ENCODE measurements at places on chromosomes 16 and 17.

DNA sequence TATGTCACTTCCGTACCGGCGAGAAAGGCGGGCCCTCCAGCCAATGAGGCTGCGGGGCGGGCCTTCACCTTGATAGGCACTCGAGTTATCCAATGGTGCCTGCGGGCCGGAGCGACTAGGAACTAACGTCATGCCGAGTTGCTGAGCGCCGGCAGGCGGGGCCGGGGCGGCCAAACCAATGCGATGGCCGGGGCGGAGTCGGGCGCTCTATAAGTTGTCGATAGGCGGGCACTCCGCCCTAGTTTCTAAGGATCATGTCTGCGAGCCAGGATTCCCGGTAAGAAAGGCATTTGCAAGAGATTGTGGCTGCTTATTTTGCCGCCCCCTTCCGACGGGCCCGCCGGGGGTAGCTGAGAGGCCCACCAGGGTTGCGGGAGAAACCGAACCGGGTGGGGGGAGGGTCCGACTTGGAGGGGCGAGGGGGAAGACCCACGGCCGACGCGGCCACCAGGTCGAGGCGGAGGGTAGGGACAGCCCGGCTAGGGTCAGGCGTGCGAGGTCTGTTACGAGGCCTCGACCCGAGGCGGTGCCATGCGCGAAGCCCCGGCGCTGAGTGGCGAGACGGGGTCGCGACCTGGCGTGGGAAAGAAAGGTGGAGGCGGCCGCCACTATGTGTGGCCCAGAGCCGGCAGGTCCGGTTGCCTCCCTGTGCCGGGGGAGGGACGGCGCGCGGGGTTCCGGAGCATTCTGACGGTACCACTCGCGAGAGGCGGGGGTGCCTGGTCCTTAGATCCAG is 6.7 kb upstream of the CD68 start:
- DNase-seq: peak; percentile 99

- no peak for DNase-seq
These were observed 78.4 kb downstream of the TRIM37 start for GRCh38 chr17:59028328-59028727.

DNA sequence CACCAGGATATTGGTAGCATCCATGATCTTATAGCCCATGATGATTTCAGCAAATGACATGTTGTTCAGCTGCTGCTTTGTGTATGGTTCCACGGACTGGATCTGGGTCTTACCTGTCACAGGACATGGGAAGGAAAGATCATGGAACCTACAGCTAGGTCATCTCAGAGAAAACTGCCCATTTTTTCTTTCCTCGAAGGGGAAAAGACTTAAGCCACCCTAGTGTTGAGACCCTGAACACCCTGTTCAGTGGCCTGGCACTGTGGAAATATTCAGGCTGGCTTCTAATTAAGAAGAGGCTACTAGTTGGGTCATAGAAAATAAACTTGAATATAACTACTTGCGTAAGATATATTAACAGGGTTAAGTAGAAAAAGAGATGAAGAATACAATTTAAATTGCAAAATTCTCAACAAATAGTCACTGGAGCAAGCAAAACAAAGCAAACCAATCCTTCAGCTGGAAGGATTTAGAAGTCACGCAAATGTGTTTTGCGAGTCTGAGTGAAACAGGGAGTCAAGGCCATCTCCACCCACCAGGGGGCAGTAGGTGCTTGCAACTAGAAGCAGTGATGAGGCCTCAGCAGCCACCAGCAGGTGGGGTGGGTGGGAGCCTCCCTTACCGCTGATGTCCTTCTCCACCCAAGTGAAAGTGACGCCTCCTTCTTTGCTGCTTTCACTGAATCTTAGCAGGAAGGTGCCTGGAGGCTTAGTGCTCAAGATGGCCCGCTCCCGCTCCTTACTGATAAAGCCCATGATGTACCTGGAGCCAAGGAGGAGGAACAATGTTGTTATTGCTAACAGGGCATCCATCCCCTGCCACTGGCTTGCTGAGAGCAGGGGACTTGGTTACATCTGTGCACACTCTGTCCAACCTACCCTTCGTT is 34.3 kb downstream of the STAT5A start:
- DNase-seq: peak; percentile 88

GRCh38 chr17:82170412-82170961 is 42.2 kb downstream of the CCDC57 start:
- no peak for DNase-seq

GRCh38 chr17:9095390-9095789 is 74.1 kb downstream of the NTN1 start:
- no peak for DNase-seq

DNA sequence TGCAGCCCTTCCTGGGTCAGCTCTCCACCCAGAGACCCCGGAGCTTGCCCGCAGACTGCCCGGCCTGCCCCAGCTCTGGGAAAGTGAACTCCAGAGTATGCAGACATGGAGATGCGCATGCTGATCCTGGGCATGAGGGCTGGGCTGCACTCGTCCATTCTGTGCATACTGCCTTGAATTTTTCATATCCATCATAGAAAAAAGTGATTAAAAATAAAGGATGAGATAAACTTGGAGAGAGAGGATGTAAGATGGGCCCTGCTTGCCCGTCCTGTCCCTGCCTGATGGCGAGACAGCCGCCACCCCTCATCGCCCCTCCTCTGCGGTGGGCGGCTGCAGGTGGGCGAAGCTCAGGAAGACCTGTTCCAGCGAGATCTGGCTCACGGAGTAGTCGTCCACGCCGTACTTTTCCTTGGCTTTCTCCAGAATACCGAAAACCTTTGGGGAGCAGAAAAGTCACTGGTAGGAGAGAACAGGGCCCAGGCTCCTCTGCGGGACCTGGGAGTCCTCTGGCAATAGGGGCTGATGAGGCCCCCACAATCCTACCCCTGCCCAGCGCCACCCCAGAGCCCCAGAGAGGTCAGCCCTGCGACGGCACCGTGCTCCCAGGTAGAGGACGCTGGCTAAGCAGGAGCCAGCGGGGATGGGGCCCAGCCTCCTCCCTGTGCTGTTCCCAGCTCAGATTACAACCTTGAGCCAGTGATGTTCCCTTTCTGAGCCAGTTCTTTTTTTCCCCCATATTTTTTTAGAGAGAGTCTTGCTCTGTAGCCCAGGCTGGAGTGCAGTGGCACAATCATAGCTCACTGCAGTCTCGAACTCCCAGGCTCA is 8.7 kb upstream of the RNPS1 start:
- no peak for DNase-seq

DNA sequence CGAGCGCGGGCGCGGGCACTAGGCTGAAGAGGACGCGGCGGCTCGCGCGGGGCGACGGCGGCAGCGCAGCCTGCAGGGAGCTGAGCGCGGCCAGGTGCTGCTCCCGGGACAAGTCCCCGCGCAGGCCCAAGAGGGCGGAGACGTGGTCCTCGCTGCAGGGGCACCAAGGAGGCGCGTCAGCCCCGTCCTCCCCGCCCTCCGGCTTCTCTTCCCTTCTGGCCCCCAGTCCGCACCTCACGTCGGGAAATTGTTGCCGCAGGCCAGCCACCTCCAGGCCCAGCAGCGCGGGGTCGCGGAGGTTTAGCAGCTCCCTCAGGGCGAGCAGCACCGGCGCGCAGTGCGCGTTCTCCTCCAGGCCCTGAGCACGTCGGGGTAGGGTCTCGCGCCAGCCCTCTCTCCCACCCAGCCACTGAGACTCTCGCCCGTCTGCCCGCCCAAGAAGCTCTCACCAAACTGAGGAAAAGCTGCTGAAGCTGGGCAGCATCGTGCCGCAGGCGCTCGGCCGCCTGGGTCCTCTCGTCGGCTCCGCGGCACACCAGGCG is 761 bp upstream of the MATCAP1 start:
- no peak for DNase-seq

DNA sequence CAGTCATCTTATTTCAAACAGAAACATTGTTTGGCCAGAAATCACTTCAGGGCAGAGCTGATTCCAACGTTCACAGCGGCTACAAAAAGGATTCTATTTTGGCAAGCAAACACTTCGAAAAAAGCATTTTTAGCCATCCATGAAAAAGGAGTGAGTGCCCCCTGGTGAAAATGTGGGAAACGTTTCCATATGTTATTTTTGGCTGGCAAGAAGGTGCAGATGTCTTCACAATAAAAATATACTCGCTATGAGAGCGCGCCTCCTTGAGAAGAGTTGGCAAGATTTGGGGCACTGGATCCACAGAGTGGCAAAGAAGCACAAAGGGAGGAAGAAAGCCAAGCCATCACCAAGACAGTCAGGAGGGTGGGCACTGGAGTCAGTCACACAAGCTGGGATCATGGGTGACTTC is 191.1 kb downstream of the CHD9NB start:
- DNase-seq: no peak

GRCh38 chr16:67192781-67193361 is 916 bp downstream of the E2F4 start:
- DNase-seq: no peak

DNA sequence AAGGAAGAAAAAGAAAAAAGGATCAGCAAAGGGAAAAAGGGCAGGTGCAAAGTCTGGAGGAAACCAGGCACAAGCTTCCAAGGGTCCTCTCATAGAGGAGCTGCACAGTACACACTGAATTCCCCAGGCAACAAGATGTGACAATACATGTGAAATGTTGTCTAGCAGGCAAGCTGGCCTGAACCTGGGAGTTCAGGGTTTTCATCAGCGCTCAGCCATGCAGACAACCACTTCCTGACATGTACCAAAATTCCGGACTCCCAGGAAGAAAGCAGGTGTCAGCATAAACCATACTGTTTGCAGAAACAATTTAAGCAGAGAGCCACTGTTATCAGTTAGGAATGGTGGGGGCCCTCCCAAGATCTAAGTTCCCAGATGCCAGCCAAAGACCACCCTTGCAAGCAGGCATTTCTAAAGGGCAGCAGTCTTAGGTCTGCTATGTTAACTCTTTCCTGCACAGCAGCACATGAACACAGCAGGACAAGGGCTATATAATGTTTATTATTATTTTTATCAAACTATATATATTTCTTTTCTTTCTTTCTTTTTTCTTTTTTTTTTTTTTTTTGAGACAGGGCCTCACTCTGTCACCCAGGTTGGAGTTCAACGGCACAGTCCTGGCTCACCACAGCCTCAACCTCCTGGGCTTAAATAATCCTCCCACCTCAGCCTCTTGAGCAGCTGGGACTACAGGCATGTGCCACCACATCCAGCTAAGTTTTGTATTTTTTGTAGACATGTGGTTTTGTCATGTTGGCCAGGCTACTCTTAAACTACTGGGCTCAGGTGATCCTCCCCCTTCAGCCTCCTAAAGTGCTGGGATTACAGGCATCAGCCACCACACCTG is 10.1 kb downstream of the TK2 start:
- DNase-seq: no peak

All from T-helper 1 cell (primary cell).